ENCODE measurements at places on chromosomes 2 and 18. TPM values are rescaled to one million over a fixed set of nuclear protein-coding genes. Genes with fewer than 3 reads are reported as not detected.

- DNase-seq: no peak
Observed at GRCh38 chr2:10877651-10878111, 34.1 kb upstream of the KCNF1 start.

GRCh38 chr2:144566448-144566847 is 46.5 kb upstream of the ZEB2 start:
- no peak for DNase-seq

- no peak for DNase-seq
Observed at GRCh38 chr2:1995987-1996386, 251.7 kb upstream of the PXDN start.

- DNase-seq: no peak
Observed at GRCh38 chr2:37367984-37368383, 23.6 kb downstream of the QPCT start.

DNA sequence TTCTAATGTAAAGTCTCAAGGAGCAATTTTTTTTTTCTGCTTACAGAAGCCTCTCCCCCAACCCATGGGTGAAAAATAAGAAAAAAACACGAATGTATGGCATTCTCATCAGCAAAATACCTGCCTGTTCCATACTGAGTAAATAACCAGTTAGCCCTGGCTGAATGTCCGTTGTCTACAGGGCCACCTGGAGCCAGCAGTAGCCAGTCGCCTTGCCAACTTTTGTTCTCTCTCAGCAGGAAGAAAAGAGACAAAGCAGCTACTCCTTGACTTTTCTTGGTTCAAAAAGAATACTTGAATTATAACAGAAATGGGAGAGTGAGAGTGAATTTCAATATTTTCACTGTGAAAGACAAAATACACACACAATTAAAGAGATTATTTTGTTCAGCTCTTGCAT is 532.9 kb upstream of the CRIM1 start:
- no peak for DNase-seq

GRCh38 chr2:38375696-38376345 is 1.3 kb downstream of the ATL2 start:
- no peak for DNase-seq

DNA sequence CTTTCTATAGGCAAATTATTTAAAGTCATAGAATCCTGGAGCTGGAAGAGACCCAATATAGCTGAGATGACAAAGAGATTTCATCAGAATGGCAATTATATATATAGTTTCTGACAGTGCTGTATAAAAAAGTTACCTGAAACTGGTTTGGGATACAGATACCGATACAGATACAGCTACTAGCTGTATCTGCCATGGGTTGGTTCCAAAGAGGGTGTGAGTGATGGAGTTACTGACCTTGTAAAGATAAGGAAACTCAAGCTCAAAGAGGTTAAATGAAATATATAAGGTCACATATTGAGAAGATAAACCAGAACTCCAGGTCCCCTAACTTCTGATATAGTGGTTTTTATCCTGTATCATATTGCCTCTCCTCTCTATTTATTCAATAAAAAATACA is 10.9 kb downstream of the PELI1 start:
- DNase-seq: no peak

DNA sequence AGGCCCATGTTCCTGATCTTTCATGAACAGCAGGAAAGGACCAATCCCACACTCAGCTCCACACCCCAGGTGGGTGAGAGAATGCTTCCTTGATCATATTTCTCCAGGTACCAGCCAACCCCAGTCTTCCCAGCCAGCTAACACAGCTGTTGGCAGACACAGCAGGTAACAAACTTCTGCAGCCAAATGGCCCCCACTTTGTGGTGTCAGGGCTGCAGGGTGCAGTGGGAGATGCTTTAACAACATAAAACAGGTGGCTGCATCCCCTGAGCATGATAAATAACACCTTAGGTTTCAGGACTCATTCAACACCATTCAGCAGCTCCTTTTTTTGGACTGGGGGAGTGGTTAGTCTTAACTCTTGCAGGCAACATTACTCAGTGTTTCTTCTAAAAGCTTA is 76.7 kb upstream of the ACAA2 start:
- no peak for DNase-seq

GRCh38 chr2:98241592-98241991 is 104.7 kb upstream of the CNGA3 start:
- DNase-seq: no peak

GRCh38 chr2:42835577-42836371 is 43.4 kb upstream of the HAAO start:
- peak; percentile 92 for DNase-seq

GRCh38 chr2:98389251-98389605 is 43.0 kb downstream of the CNGA3 start:
- no peak for DNase-seq

DNA sequence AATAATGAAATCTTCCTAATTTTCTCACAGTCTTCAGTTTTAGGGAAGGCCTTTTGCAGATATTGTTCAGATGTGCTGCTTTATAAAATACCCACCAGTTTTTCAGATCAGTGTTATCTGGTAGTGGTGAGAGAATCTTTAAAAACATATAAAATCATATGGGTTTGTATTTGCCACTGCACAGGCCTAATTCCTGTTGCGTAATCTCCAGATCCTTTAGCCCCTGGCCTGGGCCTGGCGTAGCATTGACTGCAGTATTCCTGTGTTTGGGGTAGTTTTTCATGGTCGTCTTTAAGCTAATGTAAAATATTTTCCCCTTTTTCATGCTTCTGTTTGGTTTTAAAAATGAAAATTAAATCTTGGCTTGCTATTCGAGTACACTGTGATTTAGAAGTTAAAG is 43.2 kb downstream of the TSHZ1 start:
- DNase-seq: no peak

GRCh38 chr2:136000502-136000901 is 15.1 kb upstream of the DARS1 start:
- no peak for DNase-seq

GRCh38 chr18:37464257-37464656 is 101.3 kb downstream of the CELF4 start:
- no peak for DNase-seq

DNA sequence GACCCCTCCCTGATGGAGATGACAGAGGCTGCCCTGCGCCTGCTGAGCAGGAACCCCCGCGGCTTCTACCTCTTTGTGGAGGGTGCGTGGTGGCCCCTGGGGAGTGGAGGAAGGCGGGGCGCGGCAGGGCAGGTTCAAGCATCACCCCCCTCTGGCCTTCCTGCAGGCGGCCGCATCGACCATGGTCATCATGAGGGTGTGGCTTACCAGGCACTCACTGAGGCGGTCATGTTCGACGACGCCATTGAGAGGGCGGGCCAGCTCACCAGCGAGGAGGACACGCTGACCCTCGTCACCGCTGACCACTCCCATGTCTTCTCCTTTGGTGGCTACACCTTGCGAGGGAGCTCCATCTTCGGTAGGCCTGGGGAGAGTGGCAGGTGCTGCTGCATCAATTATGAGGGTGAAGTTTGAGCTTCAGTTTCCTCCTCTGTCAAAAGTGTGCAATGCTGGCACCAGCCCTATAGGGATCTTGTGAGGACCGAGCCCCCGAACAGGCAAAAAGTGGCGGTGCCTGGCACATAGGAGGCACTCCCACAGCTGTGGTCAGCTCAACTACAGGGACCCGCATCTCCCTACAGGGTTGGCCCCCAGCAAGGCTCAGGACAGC is 2.2 kb downstream of the ALPI start:
- no peak for DNase-seq

GRCh38 chr2:201348758-201349157 is 8.4 kb downstream of the FLACC1 start:
- DNase-seq: no peak

DNA sequence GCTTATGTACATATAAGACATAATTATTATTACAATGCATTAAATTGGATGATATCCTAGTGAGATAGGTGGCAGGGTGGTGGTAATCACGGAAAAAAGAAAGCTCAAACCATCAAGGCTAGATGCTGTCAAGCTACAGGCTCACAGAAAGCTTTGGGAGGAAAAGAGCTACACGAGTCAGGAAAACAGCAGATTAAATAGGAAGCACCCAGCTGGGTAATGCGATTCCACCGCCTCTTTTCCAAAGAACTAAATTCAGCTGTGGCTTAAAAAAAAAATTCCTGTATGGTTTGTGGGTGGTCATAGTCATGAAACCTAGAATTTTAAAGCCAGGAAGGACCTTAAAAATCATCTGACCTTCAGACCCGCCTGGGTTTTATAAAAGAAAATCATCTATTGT is 23.7 kb upstream of the PTPN4 start:
- DNase-seq: no peak

- DNase-seq: no peak
Observed at GRCh38 chr2:165701147-165701546, 92.9 kb downstream of the GALNT3 start.

DNA sequence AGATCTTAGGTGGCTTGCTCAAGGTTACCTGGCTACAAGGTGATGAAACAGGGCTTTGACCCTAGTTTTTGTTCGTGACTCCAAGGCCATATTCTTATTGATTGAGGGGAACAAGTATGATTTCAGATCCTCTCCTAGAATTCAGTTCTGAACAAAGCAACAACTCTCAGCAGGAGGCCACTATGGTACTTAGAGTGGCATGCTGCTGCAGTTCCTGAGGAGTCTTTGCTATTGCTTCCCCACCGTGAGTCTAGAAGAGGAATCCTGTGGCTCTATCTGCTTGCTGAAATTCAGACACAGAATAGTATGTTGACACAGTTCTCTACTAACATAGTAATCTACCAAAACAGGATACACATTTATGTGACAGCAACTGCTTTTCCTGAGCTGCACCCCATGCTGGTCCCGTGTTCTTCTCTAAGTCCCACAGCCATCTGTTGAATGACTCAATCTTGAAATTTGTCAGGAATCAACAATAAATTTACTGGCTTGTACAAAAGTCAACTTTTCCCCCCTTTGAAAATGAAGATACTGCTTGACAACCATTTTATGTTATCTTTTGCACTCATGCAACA is 4.1 kb downstream of the TGFBRAP1 start:
- DNase-seq: peak; percentile 76

DNA sequence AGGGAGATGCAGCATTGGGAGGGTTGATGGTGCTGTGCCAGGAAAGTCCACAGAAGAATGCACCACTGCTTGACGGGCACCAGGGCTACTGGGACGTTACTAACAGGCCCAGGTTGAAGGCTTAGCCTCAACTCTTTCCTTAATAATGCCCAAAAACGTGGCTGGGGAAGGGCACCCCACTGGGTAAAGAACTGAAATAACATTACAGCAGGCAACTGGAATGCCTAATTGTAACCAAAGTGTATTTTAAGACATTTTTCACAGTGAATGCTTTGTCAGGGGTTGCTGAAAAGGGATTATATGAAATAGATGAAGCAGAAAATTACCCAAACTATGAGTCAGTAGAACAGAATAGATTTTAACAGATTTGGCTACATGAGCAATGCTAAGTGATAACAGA is 191.3 kb downstream of the CMPK2 start:
- no peak for DNase-seq

DNA sequence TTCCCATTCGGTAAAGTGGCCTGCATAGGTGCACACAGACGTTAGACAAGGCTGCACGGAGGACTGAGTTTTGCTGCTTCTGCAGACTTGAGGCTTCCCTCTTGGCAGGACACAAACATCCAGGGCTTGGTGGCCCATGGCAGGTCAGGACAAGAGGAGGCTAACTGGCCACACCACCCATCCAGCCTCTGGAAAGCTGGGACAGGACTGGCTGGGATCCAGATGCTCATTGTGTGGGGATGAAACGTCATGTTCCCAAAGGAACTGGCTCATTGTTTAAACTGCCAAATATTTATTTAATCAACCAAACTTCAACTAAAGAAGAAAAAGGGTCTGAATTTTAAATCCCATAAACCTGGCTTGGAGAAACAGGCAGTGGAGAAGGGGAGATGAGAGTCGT is 239.1 kb upstream of the EPAS1 start:
- DNase-seq: no peak

- DNase-seq: no peak
Observed at GRCh38 chr2:130377491-130377890, 21.6 kb downstream of the PTPN18 start.

DNA sequence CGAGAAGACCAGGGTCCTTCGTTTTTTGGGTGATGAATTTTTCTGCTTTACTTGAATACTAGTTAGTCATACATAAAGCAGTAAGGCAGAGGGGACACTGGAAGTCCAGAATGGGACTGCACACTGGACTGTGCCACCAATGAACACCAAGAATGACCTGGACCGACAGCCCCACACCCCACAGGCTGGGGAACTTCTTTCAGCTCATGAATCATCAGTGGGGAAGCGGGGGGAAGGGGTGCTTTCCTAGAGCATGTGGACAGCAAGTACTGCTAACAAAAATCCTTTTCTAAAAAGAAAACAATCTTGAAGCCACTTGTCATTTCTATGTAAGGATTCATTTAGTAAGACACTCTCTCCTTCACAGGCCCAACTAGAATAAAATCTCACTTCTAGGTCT is 86.0 kb downstream of the DTNB start:
- DNase-seq: peak; percentile 51

DNA sequence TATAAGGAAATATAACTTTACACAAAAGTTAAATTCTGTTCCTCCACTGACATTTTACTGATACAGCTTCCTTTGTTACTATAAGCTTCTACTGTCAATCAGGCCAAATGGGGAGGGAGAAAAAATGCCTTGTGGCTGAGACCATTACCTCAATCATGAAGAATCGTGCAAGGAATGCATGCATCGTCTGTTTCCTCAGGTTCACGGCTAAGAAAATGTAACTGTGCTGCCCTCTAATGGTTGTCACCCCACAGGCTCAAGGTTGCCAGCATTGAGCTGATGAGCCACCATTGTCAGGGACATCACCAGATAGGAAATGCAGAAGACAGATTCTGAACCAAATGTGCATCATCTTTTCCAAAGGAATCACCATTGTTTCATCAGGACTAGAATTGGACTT is 426.9 kb downstream of the CDH2 start:
- peak; percentile 73 for DNase-seq

DNA sequence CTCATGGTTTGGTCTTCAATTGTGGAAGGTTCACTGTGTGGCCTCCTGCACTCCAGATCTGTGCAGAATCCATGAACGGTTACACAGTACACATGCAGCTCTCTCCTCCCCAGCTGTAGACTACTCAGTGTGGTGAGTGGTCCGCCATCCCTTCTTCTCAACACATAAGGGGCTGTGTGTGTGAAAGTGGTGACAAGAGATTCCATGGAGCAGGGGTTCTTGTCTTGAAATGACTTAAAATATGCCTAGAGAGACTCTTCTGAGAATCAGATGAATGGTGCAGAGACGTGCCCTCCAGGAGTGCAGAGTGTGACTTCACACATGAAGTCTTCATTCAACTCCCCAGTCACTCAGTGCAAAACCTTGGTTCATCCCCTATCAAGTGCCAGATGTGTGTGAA is 151.0 kb upstream of the COPS8 start:
- DNase-seq: no peak

GRCh38 chr2:220175967-220176366 is 548.5 kb downstream of the SLC4A3 start:
- no peak for DNase-seq

GRCh38 chr2:96831679-96832078 is 12.1 kb downstream of the ANKRD23 start:
- no peak for DNase-seq

TSPYL6 gene
- total RNA-seq: not detected

LIMS3 gene
- total RNA-seq: not detected

CCDC74A gene
- total RNA-seq: 6.4 TPM

CREG2 gene
- total RNA-seq: not detected

ASB18 gene
- total RNA-seq: not detected

LOXL3 gene
- total RNA-seq: 75.7 TPM

RNF149 gene
- total RNA-seq: 32.3 TPM

MATN3 gene
- 1.5 TPM for total RNA-seq

SGPP2 gene
- not detected for total RNA-seq

CD8B2 gene
- total RNA-seq: not detected

ANKRD30B gene
- total RNA-seq: not detected

ABCB11 gene
- not detected for total RNA-seq

MAP4K3 gene
- 36.3 TPM for total RNA-seq
